Upper lobe of right lung (tissue), 1 donor: ENCODE measurements at places on chromosomes 6 and 20. TPM values are rescaled to one million over a fixed set of nuclear protein-coding genes. Genes with fewer than 3 reads are reported as not detected.

Gene CTCFL
- total RNA-seq: not detected

Gene PLEKHG1
- 34.6 TPM for total RNA-seq

Gene BPIFA1
- total RNA-seq: not detected

Gene C6orf118
- total RNA-seq: not detected

Gene SPATS1
- total RNA-seq: not detected

Gene DDX43
- 2.5 TPM for total RNA-seq
